Colonic mucosa (tissue), 4 donors: ENCODE measurements at places on chromosomes 12 and 14.

GRCh38 chr14:77761205-77761931, 412 bp upstream of the SNW1 start:
- peak; percentile 38 for DNase-seq

DNA sequence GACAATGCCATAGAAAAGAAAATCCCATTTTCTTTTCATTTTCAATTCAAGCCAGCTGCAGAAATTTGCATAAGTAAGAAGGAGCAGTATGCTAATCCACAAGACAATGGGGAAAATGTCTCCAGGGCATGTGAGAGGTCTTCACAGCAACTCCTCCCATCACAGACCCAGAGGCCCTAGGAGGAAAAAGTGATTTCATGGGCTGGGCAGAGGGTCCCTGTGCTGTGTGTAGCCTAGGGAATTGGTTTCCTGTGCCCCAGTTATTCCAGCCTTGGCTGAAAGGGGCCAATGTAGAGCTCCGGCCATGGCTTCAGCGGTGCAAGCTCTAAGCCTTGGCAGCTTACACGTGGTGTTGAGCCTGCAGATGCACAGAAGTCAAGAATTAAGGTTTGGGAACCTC, 211.4 kb downstream of the CCDC59 start:
- no peak for DNase-seq

GRCh38 chr12:8482571-8483061, 26.9 kb downstream of the CLEC6A start:
- DNase-seq = no peak

- DNase-seq = peak; percentile 72
These were observed 76.6 kb downstream of the PTPRB start for GRCh38 chr12:70560671-70561070.

GRCh38 chr12:3125674-3126073, 48.5 kb downstream of the TSPAN9 start:
- DNase-seq = no peak

DNA sequence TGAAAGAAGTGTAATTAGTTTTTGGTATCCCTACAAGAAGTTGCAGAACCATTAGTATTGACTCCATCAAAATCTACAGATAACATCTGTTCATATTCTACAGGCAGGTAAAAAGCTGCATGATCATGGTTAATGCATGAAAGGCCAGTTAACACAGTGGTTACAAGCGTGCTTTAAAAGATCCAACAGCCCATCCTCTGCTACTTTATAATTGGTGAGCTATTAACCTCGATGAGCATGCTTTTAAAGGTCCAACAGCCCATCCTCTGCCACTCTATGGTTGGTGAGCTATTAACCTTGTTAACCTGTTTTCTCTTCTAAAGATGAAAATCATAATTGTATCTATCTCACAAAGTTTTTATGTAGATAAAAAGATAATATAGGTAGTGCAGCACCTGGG, 289.3 kb downstream of the DUSP6 start:
- DNase-seq = no peak

DNA sequence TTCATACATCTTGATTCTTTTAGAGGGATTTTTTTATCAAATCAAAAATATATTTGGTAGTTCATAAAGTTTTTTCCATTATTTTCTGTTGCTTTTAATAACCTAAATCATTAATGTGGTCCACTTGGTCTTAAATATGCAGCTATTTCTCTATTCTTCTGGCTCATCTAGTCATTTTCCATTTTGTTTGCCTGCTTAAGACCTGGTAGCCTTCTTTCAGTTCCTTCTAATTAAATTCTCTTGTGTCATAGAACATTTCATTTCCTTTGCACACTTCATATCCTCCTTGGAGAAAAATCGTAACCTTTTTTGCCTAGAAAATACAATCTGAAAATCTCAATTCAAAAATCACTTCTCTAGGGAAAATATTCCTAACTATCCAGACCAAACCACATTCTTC, 387.0 kb downstream of the LRFN5 start:
- DNase-seq = no peak

DNA sequence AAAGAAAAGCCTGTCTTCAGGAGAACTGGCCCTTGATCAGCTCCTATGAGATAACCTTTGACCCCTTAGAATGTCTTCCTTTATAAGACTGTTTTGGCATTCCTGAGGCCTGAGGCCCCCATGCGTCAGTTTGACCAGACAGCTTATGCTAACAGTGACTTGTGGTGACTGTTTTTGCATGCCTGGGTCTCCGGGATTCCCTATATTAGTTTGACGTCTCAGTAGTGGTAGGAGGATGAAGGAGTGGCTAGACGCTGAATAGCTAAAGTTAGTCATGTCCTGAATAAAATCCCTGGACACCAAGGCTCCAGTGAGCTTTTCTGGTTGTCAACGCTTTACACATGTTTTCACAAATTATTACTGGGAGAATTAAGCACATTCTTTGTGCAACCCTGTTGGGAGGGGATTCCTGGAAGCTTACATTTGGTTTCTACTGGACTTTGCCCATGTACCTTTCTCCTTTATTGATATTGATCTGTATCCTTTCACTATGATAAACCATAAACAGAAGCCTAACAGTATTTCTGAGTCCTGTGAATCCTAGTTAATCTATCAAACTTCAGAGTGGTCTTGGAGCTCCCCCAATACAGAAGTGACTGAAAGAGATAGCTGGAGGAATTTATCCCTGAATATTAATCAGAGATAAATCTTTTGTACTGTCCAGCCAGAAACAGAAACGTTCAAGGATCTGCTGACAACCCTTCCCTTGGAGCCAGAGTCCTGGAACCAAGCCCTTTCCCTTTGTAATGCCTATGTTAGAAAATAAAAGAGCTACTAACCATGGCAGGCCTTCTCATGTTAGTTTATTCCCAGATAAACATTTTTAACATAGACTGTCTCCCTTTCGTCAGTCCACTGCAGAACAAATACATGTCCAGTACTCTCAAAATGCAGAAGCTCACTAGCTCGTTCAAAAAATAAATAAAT, 479.2 kb downstream of the RPS29 start:
- DNase-seq = no peak

DNA sequence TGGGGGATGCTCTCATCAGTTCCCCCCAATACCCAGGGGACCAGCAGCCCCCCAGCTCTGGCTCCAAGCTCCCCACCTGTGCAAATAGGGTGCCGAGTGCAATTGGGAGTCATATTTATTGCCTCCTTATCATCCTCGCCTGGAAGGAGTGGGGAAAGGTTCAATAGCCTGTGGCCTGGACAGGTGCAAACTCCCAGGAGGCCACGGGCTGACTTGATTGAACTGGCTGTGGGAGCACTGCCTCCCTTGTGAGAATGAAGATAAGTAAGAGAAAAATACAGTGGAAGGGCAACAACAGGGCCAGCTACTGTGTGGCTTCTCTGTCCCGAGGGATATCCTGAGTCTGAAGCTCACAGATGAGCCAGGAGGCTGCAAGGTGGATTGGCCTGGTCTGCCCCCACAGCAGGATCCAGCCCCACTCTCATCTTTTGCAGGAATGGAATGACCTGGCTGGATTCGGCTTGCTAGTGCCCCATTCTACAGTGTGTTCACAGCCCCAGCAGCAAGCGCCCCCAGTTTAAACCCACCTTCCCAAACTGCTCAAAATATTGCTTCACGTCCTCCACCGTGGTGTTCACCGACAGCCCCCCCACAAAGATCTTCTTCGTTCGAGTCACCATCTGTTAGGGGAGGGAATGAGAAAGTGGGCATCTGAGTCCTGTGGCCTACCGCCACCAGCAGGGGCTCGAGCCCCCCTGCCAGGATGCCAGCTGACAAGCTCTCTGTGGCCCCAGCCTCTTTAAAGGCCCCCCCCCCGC, 6.3 kb downstream of the MSI1 start:
- no peak for DNase-seq

DNA sequence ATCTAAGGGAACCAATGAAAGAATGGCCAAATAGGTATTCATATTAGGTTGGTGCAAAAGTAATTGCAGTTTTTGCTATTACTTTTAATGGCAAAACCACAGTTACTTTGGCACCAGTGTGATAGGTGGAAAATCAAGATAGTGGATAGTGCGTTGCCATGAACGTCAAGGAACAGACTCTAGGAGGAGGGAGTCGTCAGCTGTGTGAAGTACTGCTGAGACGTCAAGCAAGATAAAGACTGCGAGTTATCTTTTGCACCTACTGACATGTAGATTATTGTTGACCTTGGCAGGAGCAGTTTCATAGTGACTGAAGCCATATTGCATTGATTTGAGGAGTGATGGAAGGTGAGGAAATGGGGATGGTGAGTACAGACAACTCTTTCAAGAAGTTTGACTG, 8.3 kb downstream of the YLPM1 start:
- DNase-seq = no peak

DNA sequence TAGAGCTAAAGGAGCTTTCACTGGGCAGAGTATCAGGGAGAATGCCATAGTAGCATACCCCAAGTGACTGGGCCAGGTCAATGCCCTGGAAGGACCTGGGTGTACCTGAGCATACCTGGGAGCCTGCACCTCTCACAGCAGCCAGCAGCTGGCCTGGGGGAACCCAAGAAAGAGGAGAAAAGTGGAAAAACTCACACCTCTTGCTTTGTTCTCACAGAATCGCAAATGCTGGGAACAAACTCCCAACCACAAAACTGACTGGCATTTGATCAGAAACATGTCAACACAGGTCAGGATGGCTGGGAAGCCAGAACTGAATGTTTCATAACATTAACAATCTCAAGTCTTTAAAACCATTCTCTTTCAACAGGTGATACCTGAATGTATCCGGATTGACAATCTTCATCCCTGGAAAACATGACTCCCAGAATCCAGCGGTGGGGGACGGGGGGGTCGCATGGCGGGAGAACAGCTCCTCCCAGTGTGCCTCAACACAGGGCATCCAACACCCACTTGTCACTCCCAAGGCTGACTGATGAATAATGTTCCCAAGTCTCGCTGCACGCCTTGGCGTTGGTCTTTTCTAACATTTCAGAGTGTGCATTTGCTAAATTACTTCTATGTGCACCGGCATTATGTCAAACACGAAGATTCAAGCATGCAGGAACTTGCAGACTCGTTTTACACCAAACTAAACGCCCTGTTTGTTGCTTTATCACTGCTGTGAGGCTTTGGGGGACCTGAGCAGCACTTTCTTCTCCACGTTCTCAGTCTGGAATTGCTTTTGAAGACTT, 7.9 kb downstream of the FOXN3 start:
- no peak for DNase-seq
